ENCODE measurements at places on chromosomes 7 and 10. TPM values are rescaled to one million over a fixed set of nuclear protein-coding genes. Genes with fewer than 3 reads are reported as not detected.

The PDIA4 gene
- 134 TPM for total RNA-seq

The AQP1 gene
- 0.72 TPM for total RNA-seq

The STEAP4 gene
- 0.13 TPM for total RNA-seq

The CRHR2 gene
- not detected for total RNA-seq

The CTTNBP2 gene
- not detected for total RNA-seq

The VIPR2 gene
- not detected for total RNA-seq

The IKZF1 gene
- 131 TPM for total RNA-seq

The ABCB1 gene
- total RNA-seq: 2.5 TPM

The HPSE2 gene
- not detected for total RNA-seq

The CLRN3 gene
- not detected for total RNA-seq

The SYT15 gene
- total RNA-seq: 0.51 TPM

The CACNA2D1 gene
- 1.5 TPM for total RNA-seq

The NPTX2 gene
- not detected for total RNA-seq

The HK1 gene
- 66.8 TPM for total RNA-seq

GRCh38 chr10:76840802-76841201 is 796.8 kb downstream of the KCNMA1 start:
- DNase-seq: no peak

DNA sequence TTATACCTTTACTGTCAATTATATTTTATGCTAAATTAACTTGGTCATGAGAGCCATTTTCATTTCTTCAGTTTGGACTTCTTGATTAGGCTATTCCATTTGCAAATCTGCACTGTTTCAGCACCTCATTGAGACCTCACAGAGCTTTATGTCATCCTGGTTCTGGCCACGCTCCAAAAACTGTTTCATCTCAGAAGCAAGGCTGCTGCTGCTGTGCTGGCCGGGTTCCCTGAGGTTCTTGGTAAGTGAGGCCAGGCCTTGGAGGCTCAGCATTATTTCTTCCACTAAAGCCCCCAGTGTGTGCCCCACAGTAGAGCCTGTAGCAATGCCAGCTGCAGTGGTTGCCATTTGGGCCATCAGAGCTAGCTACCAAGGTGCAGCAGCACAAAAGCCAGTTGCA is 7.8 kb upstream of the ZNF485 start:
- DNase-seq: no peak

DNA sequence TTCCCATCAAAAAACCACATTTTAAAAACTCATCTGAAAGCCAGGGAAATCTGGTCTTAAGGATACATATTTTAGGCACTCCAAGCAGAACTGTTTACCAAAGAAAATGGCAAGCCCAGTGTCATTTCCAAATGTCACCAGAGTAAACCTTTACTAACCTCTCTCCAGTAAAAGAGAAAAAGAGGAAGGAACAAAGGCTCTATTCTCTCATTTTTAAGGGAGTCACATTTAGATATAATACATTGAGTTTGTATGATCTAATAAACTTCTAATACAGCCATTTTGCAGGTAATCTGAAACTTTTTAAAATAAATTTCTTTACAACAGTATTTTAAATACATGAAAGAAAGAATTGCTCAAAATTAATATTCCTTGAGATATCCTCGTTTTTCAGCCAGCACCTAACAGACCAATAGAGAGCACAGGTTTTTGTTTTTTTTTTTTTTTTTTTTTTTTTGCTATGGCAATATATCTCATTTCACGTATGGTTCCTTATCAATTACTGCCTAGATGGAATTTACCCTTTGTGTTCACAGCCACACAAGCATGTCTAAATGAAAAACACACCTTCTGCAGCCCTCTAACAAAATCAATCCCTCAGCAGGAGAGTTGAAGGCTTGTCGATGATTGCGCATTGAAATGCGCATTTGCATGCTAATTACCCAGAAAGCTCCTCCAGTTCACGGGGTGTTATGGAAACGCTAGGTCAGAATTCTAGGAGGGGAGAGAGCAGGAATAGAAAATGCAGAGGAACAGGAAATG is 39.8 kb upstream of the MSRB2 start:
- no peak for DNase-seq

- DNase-seq: no peak
These were observed 4.8 kb upstream of the EVX1 start for GRCh38 chr7:27237735-27238334.

DNA sequence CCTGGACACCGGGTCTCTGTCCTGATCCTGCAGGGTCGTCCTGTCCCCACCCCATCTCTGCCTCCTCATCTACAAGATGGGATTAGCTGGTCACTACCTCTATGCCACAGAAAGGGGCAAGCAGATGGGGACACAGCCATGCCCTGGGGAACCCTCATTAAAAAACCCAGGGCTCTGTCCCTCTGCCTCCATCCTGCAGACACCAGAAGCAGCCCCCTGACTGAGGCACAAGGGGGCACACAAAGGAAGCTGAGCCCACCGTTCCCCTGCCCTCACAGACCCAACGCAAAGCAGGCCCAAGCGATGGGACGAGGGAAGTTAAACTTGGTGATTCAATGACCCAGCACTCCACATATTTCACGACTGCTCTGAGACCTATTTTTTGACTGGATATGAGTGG is 142.4 kb downstream of the TCERG1L start:
- no peak for DNase-seq

- no peak for DNase-seq
These were observed 63.1 kb downstream of the EEPD1 start for GRCh38 chr7:36216063-36216684.

GRCh38 chr10:84770824-84771223 is 442.4 kb downstream of the CCSER2 start:
- DNase-seq: no peak

GRCh38 chr10:88534072-88534665 is 48.9 kb downstream of the RNLS start:
- DNase-seq: no peak

- no peak for DNase-seq
These were observed 1.7 kb upstream of the CDH23 start for GRCh38 chr10:71394926-71395562.

DNA sequence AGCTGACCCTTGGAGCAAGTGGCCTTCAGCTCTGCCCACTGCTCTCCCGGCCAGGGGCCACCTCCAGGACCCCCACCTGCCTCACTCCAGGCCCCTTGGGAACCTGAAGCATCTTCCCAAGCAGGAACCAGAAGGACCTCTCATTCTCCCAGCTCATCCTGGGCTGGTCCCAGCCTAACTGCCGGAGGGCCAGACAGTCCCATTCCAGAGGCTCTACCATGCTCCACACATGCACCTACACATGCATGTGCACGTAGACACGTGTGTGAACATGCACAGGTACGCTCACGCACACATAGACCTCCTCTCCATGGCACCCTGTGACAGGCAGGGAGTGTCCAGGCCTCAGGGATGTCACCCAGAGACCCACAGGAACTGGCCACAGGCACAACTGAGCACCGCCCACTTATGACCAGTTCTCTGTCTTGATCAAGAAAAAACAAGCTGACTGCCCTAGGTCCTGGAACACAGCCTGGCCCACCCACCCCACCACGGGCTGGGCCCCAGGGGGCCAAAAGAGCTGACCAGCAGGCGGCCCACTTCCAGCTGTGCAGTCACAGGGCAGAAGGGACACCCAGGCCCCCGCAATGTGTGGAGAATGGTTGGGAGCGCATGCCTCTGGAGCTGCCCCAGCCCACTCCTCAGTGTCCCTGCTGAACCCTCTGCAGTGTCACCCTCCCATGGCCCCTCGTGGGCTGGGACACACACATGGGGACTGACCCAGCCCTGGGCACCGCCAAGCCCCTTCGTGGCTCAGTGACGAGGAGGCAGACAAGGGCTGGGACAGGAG is 43.4 kb downstream of the CAMK2B start:
- DNase-seq: no peak

DNA sequence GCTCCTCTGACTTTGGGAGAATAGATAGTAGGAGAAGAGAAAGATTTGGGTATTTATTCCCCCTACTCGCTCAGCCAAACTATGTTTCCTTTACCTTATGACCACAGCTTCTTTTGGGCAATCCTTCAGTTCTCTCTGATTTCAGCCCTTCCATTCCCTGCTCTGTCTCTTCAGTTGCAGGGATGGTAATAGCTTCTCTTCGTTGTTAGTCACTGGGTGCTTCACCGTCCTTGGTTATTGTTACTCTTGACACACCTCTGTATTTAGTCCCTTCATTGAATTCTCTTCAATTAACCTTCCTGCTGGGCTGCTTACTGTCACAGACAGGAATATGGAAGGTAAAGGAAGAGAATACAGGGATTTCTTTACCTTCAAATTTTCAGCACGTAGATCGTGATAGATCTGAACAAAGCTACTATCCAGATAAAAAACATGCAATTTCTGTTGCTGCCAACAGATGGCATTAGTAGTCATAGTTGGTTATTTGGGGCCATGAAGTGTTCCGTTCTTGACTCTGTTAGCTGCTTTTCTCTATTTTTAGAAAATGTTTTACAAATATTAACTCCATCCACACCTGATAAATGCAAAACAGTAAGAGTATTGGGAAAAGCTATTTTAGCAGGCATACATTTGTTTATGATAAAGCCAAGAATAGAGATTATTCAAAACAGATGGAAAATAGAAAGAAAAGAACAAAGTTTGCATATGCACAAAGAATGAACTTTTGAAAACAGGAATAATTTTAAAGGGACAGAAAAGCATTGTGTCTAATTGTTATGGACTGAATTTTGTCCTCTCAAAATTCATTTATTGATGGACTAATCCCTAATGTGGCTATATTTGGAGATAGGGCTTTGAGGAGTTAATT is 14.0 kb upstream of the PTTG1IP2 start:
- peak; percentile 7 for DNase-seq

GRCh38 chr10:80437227-80437626 is 16.9 kb upstream of the TSPAN14 start:
- DNase-seq: no peak

DNA sequence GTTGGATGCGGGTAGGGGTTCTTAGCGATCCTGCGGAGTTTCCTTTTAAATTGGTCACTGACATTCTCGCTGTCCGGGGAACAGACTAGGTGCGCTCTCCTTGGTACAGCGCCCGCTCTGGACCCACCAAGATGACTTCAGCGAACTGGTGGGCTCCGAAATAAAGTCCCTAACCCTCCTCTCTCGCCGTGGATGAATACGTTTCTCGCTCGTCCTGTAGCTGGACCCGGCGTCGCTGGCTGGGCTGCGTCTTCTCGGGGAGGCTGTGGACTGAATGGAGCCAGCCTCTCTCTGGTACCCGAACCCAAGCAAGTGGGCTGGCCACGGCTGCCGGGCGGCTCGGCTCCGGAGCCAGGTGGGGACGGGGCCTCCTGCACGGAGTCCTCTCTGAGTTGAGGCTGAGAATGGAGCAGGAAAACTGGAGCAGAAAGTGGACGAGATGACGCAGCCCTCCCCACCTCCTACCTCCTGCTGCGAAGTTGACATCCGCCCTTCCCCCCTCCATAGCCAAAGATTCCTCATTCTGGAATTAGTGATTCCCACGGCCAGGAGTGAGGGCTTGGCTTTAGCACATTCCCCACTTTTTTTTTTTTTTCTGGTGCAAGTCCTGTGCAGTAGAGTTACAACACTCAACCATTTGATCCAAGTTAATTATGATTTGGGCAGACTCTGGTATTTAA is 1.5 kb downstream of the UNC5B start:
- no peak for DNase-seq

- DNase-seq: no peak
These were observed 27.2 kb upstream of the WNT16 start for GRCh38 chr7:121301446-121302213.

DNA sequence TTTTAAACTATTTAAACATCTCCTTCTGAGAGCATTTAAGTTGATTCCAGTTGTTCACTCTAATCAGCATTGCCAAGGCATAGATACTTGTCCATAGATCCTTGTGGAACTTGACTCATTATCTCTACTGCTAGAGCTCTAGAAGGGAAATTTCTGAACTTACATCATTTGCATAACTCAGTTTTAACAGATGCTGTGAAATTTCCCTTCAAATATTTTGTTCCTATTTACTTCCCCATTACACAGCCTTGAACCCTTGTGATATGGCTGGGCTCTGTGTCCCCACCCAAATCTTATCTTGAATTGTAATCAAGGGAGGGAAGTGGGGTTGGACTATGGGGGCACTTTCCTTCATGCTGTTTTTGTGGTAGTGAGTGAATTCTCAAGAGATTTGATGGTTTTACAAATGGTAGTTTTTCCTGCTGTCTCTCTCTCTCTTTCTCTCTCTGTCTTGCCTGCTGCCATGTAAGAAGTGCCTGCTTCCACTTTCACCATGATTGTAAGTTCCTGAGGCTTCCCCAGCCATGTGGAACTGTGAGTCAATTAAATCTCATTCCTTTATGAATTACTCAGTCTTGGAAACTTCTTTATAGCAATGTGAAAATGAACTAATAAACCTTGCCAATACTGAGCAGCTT is 25.4 kb downstream of the INSIG1 start:
- no peak for DNase-seq

DNA sequence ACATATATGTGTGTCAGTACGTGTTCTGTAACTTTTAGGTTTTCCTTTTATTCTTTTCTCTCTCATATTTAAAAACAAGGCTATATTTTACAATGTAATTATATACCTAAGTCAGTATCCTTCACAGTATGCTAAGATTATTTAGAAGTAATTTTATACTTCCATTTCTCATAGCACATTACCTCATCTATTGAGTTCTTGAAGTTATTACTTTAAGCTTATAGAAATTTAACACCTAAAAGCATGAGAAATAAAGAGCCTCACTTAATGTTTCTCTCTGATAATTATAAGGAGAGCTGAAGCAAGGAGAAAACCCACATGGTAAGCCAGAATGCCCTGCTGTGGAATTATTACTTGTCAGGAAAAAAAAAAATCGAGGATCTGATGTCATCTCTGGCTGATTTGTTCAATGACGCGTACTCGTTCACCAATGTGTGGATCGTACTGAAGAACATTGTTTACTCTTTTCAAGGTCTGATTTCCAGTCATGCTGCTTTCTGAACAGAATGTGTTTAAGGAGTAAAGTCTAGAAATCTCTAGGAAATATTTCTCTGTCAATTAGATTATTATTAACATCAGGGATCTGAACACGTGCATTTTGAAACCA is 21.9 kb downstream of the CACNB2 start:
- no peak for DNase-seq

GRCh38 chr7:68321076-68321639 is 1277.1 kb upstream of the AUTS2 start:
- DNase-seq: no peak

DNA sequence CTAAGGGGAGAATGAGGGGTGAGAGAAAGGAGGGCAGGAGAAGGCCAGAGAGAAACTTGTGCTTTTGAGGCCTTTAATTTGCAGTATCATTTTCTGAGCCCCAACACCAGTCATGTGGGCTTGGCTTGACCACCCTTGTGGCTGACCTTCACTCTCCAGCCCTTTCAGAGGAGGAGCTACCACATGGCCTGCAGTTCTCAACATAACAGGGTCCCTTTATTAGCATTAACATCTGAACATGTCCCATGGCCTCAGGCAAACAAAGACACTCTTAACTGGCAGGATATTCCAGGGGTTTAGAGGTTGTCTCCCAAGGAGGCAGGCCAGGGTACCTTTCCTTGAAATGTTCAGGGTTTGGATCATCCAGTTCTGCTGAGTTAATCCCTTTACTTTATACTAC is 6.7 kb downstream of the ZNF713 start:
- DNase-seq: no peak

GRCh38 chr10:36451391-36451970 is 673.9 kb upstream of the ANKRD30A start:
- DNase-seq: no peak
